ENCODE measurements at places on chromosomes 16 and 17. TPM values are rescaled to one million over a fixed set of nuclear protein-coding genes. Genes with fewer than 3 reads are reported as not detected.

The LPCAT2 gene
- 2.4 TPM for total RNA-seq

The KLHL10 gene
- total RNA-seq: under 0.01 TPM

The TMEM100 gene
- total RNA-seq: 3.3 TPM

The ST6GALNAC2 gene
- not detected for total RNA-seq

The ATP6V0C gene
- 10.6 TPM for total RNA-seq

The MYL11 gene
- not detected for total RNA-seq

The MRC2 gene
- total RNA-seq: 13.5 TPM

The YBX2 gene
- total RNA-seq: 1.2 TPM

Data from frontal cortex (tissue), 4 donors.